ENCODE measurements at places on chromosomes 4 and X.

- no peak for DNase-seq
These were observed 87.7 kb downstream of the NAP1L3 start for GRCh38 chrX:93585661-93586060.

- no peak for DNase-seq
These were observed 76.1 kb downstream of the KLHL8 start for GRCh38 chr4:87144356-87144755.

GRCh38 chrX:140292961-140293360 lies 211.9 kb downstream of the SOX3 start:
- no peak for DNase-seq

- no peak for DNase-seq
These were observed 97.8 kb upstream of the ANK2 start for GRCh38 chr4:112951362-112952312.

- DNase-seq, result no peak
These were observed 70.2 kb downstream of the AR start for GRCh38 chrX:67613996-67614395.

- no peak for DNase-seq
These were observed 308.3 kb downstream of the BMPR1B start for GRCh38 chr4:95066050-95066449.

DNA sequence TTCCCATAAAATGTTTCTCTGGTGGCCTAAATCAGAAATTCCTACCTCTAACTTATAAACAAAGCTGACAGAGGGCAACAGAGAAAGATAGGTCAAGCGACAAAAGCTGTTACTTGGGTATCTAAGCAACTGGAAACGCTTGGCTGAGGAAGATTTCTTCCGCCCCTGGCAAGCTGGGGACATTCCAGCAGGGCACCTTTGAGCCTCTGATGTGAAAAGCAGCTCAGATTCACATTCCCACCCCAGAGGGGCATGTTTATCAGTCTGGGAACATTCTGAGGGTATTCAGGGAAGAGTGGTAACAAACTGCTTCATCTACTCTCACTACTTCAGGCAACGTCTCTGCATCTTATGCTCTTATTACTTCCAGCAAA lies 3.5 kb upstream of the CDS1 start:
- DNase-seq, result no peak

DNA sequence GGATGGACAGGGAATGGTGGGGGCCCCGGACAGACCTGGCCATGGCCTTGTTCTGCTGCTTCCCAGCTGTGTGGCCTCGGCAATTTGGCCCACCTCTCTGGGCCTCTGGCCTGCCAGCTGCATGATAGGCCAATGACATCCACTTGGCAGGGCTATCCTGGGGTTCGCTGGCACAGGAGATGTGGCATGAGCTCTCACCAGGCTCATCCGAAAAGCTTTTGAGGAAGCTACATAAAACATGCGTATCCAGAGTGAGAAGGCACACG lies 18.1 kb downstream of the SH3TC1 start:
- no peak for DNase-seq

DNA sequence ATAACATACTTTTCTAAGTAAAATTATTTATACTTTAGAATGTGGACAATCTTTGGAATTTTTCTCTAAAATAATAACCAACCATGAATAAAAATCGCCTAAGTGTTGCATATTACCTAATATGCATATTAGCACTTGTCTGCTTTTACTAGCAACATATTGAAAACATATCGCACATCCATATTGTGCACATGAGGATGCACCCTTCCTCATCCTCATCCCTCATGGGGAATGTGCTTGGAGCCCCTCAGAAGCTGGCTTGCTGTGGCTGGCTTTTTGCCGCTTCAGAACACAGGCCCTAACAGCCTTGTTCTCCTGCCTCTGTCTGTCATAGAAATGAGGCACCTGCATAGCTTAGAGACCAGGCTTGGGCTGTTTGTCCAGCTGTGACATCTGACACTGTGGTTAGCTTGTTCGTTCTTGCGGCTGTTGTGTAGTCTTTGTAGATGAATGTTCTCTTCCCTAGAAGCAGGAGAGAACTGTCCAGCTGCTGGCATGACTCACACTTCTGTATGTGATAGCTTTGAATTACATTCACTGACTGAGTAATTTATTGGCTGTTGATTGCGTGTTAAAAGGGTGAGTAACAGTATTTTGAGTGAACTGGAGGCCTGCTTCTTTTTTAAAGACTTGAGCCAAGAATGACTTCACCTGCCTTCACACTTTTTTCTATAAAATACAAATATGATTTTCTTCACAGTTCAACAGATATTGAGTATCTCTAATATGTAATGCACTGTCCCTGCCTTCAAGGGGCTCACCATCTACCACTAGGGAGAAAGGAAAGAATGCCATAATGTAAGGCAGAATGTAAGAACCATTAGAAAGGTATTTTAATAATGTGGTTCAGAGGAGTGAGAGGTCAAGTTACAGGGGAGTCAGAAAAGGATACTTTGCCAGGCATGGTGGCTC lies 81.9 kb downstream of the HMGB2 start:
- no peak for DNase-seq

DNA sequence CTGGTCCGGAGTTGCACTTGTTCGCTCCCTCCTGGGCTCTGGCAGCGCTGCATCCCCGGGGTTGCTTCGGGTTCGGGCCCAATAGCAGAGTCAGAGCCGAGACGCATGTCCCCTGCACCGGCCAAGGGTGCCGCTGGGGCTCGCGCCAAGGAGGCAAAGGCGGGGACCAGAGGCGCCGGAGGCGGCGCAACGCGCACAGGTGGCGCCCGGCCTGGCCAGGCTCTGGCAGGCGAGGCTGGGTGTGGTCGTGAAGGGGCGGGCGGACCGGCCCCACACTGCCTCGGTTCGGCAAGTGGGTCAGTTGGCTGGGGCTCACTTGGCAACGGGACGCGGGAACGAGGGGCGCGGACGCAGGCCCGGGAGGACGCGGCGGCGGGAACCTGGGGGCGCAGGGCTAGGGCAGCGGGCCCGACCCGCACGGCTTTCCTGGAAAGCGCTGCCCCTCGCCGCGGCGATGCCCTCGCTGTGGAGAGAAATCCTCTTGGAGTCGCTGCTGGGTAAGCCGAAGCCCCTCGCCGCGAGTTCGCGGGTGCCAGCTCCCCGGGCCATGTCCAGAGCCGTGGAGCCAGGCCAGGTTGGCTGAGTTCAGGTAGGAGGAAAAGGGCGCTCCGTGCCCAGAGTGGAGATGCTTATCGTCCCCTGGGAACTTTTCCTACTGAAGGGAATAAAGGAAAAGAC lies at the start of gene CWH43:
TSS of gene CWH43 (plus strand) at position 300 of the 678 bp plus-strand sequence. CDS start at position 455, 155 bp downstream.
- no peak for DNase-seq

- DNase-seq, result no peak
These were observed 64.4 kb upstream of the KLHL13 start for GRCh38 chrX:118181030-118181429.

GRCh38 chrX:56793521-56794320 lies 64.7 kb downstream of the NBDY start:
- DNase-seq, result no peak

GRCh38 chrX:154840856-154841255 lies 6.4 kb upstream of the SMIM9 start:
- DNase-seq, result no peak

DNA sequence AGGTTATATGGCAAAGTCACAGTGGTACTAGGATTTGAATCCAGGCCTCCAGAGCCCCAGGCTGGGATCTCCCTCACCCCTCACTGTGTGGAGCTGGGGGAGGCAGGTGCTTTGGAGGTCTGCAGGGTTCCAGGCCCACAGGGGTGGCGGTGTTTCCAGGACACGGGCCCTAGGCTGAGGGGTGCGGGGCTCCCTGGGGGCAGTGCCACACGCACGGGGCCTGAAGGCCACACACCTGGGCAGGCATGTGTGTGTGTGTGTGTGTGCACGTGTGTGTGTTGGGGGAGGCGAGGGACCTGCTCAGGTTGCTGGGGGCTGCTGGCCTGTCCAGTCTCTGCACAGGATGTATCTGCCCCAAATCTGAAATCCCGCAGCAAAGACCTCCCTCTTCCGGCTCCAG lies 18.8 kb downstream of the SH3TC1 start:
- no peak for DNase-seq

DNA sequence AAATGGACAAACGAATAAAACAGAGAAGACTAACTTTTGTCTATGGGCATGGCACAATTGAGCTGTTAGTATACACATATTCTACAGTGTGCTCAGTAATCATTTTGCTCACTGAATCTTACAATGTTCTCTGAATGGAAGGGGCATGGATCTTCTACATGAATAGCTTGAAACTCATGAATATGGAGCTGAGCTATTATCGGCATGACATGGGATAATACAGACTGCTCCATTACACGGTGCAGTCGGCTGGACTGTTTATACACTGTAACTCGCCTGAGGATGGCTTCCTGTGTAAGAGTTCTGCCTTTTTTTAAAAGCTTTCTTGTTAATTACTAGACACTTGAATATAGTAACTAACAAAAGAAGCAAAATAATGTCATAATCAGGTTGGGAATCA lies 368.5 kb upstream of the MAD2L1 start:
- no peak for DNase-seq

GRCh38 chr4:8855818-8856245 lies 15.8 kb downstream of the HMX1 start:
- DNase-seq, result no peak

DNA sequence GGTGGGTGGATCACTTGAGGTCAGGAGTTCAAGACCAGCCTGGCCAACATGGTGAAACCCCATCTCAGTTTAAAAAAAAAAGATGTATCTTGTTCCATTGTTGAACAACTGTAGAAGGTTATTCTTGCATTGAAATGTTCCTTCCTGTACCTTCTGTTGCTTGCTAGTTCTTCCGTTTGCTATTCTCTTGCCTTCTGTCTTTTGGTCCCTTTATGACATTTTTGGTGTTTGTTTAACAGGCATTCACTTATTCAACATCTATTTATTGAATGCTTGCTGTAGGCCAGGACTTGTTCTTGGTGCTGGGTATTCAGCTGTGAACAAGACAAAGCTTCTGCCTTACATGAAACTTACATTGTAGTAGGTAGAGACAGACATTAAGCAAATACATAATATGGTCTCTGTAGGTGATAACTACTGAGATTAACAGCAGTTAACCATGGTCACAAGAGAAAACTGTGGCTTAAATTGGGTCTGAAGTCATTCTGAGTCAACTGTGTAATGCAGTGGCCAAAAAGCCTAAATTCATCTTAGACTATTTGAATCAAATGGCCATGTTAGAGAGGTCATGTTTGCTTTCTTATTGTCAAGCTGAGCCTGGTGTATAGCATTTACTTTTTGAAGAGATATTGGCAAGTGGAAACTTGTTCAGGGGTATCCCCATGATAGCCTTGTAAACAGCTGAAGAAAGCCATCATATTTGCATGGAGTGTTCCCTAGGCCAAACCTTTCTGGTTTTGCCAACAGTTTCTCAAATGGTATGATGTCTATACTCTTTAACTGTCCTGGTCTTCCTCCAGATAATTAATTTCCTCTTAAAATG lies 35.6 kb downstream of the GAB1 start:
- no peak for DNase-seq

- no peak for DNase-seq
These were observed at the start of gene DCLK2 for GRCh38 chr4:150078041-150078578. DCLK2 (plus strand) TSS chr4:150078445; CDS start chr4:150079028, 583 bp downstream.

GRCh38 chr4:184816962-184817361 lies 8.8 kb downstream of the ACSL1 start:
- no peak for DNase-seq

GRCh38 chr4:100430451-100430850 lies 87.4 kb downstream of the EMCN start:
- DNase-seq, result no peak
